ENCODE measurements at places on chromosomes 6 and 20.
A peak's percentile ranks its signal among the peaks of the same experiment; 100 is the strongest.

- DNase-seq = no peak
These were observed 99.3 kb upstream of the ARMC2 start for GRCh38 chr6:108748959-108749358.

GRCh38 chr6:106458021-106458986 lies 97.8 kb downstream of the CRYBG1 start:
- no peak for DNase-seq

GRCh38 chr6:153231048-153231646 lies 100.1 kb upstream of the RGS17 start:
- DNase-seq = no peak

- DNase-seq = no peak
These were observed 66.5 kb upstream of the PIM1 start for GRCh38 chr6:37103169-37104039.

DNA sequence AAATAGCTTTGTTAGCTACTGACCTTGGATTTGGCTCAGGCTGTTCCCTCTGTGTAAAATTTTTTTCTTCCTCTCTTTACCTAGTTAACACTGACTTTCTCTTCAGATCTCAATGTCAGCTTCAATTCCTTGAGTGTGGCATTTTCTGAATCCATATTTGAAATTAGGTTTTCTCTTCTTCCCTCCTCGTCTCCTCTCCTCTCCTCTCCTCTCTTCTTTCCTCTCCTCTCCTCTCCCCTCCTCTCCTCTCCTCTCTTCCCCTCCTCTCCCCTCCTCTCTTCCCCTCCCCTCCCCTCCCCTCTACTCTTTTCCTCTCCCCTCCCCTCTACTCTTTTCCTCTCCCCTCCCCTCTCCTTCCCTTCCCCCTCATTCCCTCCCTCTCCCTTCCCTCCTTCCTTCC lies 453.3 kb downstream of the BMP2 start:
- DNase-seq = no peak

- no peak for DNase-seq
These were observed 370.3 kb downstream of the RFPL4B start for GRCh38 chr6:112717401-112717800.

GRCh38 chr6:93104195-93104817 lies 315.1 kb downstream of the EPHA7 start:
- DNase-seq = no peak

DNA sequence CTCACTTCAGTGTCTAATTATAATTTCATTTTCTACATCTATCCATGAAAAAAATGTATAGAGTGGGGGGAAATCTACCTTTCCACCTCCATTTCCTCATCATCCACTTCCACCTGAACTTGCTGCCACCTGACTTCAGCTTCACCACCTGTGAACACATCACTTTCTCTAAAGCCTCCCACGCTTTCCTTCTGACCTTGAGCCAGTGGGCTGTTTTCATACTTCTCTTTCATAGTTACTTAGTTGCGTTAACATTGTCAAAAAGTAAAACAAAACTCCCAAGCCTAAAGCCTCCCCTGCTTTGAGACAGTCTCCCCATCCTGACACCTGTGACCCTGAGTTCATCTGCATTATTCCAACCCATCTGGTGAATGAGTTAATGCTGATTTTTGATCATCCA lies 47.3 kb downstream of the KLHL31 start:
- DNase-seq = no peak

- no peak for DNase-seq
These were observed 18.7 kb downstream of the ADRM1 start for GRCh38 chr20:62321521-62321948.

GRCh38 chr20:37890643-37891042 lies 12.3 kb upstream of the VSTM2L start:
- DNase-seq = no peak

DNA sequence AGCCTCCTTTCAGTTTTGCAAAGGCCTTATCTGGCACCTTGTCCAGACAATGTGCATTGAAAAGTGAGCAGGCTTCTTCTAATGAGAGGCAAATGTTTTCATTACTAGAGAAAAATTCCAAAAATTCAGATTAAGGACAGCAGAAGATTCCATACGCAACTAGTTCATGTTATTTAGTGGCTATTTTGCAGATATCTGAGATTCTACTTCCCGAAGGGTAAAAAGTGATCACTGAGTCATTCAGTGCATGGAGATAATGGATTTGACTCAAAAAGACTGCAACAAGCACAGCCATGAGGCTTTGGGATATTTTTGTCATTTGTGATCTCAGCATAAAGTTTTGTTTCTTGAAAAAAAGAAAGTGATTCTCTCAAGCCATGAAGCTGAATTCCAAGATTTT lies 29.9 kb downstream of the METTL24 start:
- no peak for DNase-seq

GRCh38 chr20:49275216-49275615 lies 2.6 kb downstream of the ZNFX1 start:
- DNase-seq = no peak

- DNase-seq = no peak
These were observed 480.8 kb upstream of the JARID2 start for GRCh38 chr6:14765106-14765505.

GRCh38 chr6:37483917-37484785 lies 15.5 kb downstream of the CCDC167 start:
- DNase-seq = peak; percentile 55

DNA sequence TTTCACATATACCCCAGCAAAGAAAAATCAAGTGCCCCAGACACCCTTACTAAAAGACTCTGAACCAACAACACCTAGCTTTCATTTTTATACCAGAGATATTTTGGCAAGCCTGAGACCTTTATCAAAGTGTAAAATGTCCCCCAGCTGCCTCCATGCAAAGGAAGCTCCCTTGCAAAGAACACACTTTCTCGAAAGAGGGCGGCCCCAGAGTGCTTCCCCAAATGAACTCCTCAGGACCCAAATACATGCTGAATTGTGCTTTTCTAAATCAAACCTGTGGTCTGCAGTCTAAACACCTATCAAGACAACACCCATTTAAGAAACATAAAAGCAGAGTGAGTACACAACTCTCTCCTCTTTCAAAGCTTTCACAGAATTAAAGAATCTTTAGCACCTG lies 490 bp downstream of the IPCEF1 start:
- no peak for DNase-seq

DNA sequence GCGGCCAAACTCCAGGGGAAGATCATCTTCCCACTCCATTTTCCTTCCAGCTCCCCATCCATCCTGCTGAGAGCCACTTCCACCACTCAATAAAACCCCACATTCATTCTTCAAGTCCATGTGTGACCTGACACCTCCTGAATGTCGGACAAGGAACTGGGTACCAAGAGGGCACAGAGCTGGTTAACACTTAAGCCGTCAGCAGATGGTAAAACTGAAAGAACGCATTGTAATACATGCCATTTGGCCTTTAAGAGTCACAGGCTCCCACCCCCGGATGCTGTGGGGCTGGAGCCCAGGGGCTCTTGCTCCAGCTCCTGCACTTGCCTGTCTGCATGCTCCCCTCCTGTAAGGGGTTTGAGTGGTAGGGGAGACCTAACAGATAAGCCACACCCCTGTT lies 753.9 kb downstream of the COL12A1 start:
- no peak for DNase-seq

- DNase-seq = no peak
These were observed 35.1 kb downstream of the TPD52L1 start for GRCh38 chr6:125188594-125189203.

DNA sequence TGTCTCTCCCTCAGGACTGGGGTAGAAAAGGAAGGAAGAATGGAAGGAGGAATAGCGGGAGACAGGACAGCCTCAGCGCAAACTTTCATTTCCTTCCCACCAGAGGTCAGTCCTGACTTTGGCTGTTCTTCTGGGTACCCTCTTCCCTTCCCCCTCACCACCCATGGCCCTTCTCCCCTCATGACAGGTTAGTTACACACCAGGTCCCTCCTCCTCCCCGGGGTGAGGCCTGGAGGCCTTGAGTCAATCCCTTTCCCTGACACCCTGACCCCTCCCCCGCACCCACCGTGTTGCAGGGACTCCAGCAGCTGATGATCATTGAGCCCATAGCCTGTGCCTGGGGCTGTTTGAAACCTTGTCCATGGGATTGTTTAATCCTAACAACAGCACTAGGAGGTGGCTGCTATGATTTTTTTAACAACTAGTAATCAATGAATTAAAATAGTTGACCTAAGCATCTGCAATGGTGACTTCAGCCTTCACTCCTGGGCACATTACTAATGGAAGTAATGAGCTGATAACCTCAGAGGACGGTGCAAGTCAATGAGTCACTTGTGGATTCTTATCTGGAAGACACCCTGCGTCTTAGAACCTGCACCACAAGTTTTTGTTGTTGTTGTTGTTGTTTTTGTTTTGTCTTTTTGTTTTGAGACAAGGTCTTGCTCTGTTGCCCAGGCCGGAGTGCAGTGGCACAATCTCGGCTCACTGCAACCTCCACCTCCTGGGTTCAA lies 46.6 kb upstream of the CCDC167 start:
- no peak for DNase-seq

GRCh38 chr6:33208091-33208967 lies at the start of gene RING1:
Gene RING1, plus strand, starts transcription at chr6:33208500. Its CDS starts 323 bp downstream, at chr6:33208823.
- DNase-seq = peak; percentile 70

- no peak for DNase-seq
These were observed 194.0 kb downstream of the ARHGAP18 start for GRCh38 chr6:129516005-129516404.

DNA sequence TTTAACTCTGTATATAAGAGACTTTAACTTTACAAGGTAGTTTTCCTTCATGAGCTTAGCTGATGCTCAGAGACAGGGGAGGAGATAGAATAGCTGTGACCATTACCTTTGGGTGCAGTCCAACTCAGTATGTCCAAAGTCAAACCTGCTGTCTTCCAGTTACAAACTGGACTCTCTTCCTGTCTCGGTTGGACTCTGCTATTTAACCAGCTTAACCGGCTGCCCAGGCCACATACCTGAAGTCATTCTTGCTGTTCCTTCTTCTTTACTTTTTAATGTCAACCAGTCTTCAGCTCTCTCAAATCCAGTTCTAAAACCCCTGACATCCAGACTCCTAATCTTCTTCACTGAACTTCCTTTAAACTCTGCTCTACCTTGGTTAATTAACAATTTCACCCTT lies 138.3 kb upstream of the TSHZ2 start:
- no peak for DNase-seq

DNA sequence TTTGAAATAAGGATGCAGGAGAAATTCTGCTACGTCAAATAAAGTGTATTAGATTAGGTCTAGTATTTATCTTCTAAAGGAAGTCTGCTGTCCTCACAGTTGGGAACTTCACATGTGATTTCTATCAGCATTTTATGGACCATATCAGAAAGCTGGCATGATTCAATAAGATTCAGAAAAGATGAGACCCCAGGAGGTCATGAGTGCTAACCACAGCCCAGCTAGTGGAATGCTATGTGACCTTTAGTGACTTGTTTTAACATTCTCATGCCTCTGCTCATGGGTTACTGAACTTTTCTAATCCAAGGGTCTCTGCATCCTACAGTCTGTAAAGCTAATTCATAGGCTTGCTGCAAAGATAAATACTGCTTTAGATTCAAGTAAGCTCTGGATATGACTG lies 150.1 kb downstream of the GMPR start:
- no peak for DNase-seq

- DNase-seq = no peak
These were observed 15.8 kb downstream of the RNF8 start for GRCh38 chr6:37369321-37370201.

GRCh38 chr20:13337090-13337784 lies 116.2 kb downstream of the ISM1 start:
- DNase-seq = no peak

DNA sequence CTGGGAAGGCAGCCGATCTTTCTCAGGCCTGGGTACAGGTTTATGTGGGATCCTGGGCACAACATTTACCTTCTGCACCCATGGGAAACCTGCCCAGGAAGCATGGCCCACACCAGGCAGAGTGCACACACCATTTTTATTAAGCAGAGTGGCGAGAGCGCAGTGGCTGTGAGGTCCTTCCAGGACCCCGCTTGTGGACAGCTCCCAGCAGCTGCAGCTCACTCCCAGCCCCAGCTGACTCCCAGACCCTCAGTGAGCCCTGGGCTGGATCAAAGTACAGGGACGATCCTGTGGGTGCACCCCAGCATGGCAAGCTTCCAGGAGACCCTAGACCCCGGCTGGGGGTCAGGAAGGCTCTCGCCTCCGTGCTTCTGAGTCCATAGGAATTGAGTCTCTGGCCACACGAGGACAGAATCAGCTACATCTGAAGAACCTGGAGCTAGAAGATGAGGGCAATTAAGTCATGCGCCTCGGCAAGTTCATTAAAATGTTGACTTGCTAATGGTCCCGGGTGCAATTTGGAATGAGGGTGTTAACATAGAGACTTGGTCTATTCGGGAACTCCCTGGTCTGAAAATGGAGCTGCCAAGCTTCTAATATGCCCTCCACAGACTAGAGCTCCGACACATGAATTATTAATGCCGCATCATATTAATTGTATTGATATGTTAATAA lies 65.4 kb upstream of the SLCO4A1 start:
- no peak for DNase-seq

Measured in stimulated activated CD8-positive, alpha-beta memory T cell treated with anti-CD3 and anti-CD28 coated beads, Interleukin-15, amount 100 ng/mL, for 1 hour (primary cell).